GM12878 (cell line): ENCODE measurements at places on chromosomes 13 and 19. TPM values are rescaled to one million over a fixed set of nuclear protein-coding genes. Genes with fewer than 3 reads are reported as not detected.

Gene GDF15
- total RNA-seq, result 1.6 and 2.2 TPM in 2 replicates

Gene ALOX5AP
- total RNA-seq, result 45.9 and 48.5 TPM in 2 replicates

Gene MEDAG
- total RNA-seq, result not detected in 2 replicates

Gene CLEC4G
- total RNA-seq, result not detected in 2 replicates

Gene NLRP4
- not detected in 2 replicates for total RNA-seq

Gene LYPD3
- not detected in 2 replicates for total RNA-seq
